Astrocyte (in vitro differentiated cells and primary cell): ENCODE measurements at places on chromosomes 5 and 9.

- DNase-seq, result no peak
Measured at GRCh38 chr5:143564417-143564816, 160.9 kb upstream of the NR3C1 start.

- no peak for DNase-seq
Measured at GRCh38 chr5:52758014-52758413, 29.7 kb upstream of the ITGA1 start.

DNA sequence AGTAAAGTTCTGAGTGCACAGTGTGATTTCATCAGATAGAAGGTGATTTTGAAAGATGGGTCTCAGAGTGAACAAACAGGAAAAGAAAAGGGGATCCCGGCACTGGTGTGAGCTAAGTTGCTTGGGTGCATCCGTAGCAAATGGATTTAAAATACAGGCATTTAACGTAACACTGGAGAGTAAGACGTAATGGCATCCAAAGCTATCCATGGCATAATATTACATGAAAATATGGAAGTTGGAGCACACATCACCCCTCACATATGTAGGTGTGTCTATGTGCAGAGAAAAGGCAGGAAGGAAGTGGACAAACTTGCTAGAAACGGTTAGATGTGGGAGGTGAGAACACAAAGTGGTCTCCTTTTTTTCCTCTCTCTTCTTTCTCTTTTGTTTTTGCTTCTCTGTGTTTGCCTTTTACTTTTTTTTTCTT is 38.2 kb upstream of the SEMA4D start:
- no peak for DNase-seq

DNA sequence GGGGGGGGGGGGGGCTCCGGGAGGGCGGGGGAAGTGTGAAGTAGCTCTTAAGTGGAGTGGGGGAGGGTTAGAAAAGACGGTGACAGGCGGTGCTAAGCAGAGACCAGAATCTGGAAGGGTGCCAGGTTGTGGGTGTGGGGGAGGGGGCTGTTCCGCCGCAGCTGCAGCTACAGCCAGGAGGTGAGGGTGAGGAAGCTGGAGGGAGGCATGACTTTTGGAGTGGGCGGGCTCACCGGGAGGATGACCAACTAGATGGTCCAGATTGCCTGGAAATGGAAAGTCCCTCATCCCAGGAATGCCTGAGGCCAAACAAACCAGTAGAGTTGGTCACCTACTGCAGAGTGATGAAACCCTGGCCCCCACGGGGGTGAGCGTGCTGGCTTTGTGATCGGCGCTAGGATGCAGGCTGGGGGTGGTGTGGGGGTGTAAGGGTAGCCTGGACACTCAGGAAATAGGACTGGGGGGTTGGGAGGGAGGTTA is 158.1 kb upstream of the SHB start:
- DNase-seq, result peak; percentile 90

DNA sequence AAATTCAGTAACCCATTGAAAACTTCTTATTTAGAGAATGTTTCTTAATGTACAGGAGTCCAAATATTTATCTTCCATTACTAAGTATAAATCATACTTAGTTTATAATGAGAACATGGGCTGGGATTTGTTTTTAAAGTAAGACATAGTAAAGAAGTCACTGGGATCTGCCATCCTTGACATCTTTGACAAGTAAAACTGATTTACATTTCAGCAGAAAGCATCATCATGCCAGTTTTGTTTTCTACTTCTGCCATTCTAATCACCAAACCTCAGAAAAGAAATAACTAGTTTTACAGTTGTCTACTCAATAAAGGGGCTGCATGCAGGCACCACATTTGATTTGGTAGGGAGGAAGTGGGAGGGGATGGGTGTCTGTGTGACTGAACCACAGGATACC is 221.7 kb upstream of the PPP1R2B start:
- DNase-seq, result no peak

GRCh38 chr5:136314302-136314701 is 51.0 kb downstream of the TRPC7 start:
- no peak for DNase-seq

GRCh38 chr9:110114859-110115201 is 93.1 kb downstream of the C9orf152 start:
- DNase-seq, result no peak

DNA sequence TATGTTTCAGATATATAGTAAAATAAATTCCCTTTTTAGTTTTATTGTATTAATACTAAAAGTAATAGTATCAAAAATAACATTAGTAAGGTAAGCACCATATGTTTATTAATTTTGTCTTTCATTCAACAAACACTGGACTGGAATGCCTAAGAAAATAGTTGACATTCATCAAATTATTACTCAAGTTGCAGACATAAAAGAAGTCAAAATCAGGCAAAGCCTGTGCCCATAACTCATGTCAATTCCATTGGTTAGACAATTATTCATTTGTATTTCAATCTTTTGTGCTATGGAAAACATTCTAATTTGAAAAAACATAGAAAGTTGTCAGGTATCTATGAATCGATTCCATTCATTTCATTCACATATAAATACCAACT is 158.9 kb downstream of the CEMIP2 start:
- DNase-seq, result no peak

DNA sequence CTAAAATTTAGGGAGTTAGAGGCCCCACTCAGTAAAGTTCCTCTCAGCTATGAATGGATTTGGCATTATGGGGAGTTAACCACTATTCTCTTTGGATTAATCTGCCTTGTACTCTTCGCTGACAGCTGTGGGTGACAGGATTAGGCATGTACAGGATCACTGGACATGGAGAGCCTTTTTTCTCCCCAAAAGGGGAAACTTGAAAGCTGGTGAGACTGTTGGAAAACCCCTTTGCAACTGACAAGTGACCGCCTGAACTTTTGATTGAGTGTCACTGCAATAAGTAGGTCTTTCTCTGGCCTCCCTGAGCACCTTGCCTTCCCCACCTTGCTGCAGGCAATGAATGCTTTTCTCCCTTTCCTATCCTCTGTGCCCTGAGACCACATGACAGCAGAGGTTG is 68.3 kb downstream of the ERP44 start:
- no peak for DNase-seq

DNA sequence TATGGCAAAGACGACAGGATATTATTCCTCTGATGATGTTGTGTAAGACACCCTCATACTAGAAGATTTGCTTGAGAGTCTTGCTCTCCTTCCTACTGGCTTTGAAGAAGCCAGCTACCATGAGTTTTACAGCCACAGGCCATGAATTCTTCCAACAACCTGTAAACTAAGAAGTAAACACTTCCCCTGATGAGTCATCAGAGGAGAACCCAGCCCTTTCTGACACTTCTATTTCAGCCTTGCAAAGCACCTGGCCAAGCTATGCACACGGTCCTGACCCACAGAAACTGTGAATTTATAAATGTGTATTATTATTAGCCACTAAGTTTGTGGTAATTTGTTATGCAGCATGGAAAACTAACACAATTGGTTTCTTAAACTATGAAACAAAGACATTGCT is 288.8 kb upstream of the ADAMTSL1 start:
- DNase-seq, result no peak

- DNase-seq, result no peak
Measured at GRCh38 chr5:122229551-122229950, 82.5 kb upstream of the SNCAIP start.

DNA sequence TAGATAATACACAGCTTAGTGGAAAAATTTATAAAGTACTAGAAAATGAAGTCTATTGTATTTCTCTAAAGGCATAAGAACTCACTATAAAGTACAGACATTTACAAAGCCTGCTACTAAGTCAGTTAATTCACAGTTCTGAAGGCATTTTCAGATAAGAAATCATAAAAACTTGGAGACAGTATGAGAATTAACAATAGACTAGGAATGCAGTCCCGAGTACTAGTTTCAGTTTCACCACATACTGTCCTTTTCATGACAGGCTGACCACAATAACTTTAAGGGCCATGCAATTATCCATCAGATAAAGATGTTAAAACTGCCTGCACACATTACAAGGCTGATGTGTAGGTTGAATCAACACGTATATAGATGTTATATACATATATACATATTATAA is 362.6 kb upstream of the SMC2 start:
- DNase-seq, result no peak

DNA sequence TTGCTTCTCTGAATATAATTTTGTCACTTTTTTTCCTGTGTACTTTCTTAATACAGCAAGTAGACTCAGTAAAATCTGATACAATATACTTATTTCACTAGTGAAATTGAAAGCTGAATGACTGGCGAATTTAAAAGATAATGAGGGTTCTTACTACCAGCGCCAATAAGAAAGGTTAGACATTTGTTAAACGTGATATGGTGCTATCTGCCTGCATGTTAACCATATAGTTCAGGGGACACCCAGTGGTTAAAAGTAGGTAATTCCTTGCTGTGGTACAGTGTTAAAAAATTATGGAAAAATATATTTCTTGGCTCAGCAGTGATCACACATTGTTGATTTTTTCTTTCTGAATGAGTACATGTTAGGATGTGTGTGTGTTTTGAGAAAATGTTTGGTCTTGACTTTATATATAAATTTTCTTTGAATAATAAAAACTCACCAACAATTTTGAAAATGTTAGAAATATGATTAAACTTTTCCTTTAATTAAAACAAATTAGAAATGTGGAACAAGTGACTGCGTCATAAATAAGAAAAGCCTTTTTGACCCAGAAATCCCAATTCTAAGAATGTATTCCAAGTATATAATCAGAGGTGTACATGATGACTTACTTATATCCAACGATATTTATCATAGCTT is 25.8 kb downstream of the CAST start:
- DNase-seq, result peak; percentile 56

- peak; percentile 46 for DNase-seq
Measured at GRCh38 chr5:11251247-11251646, 490.2 kb upstream of the DAP start.

DNA sequence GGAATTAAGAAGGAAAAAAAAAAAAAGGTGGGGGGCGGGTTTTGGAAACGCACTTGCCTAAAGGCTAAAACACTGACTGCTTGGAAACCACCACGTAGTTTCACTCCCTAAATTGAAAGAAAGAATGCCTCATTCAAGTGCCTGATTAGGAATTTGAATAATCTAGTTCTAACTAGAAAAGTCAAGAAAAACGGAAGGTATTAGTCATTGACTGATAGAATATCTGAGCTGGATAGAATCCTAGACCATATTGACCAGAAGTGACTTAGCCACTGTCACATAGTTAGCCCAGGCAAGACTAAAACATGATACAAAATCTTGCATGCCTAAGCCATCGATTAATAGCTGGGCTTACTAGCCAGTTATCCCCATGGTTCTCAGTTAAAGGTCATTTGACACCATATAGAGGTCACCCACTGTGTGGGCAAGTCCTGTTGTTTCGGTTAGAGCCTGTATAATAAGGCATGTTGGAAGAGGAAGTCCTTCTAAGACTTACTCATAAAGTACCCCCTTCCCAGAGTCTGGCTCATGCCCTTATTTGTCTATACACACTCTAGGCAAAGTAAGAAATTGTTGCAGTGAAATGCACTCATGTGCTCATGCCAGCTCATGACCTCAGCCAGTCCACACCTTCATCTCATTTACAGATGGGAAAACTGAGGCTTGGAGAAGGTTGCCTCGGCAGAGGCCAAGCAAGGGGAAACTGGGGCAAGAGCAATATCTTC is 40.2 kb downstream of the SH3RF2 start:
- peak; percentile 68 for DNase-seq

- no peak for DNase-seq
Measured at GRCh38 chr9:127140181-127140580, 17.7 kb upstream of the ANGPTL2 start.

GRCh38 chr5:148805326-148806290 is 20.8 kb upstream of the ADRB2 start:
- DNase-seq, result peak; percentile 69

GRCh38 chr9:121736934-121737462 is 85.6 kb downstream of the DAB2IP start:
- DNase-seq, result no peak

GRCh38 chr5:58454025-58454424 is 5.9 kb downstream of the PLK2 start:
- DNase-seq, result no peak

- DNase-seq, result no peak
Measured at GRCh38 chr5:54177058-54177457, 133.3 kb downstream of the ARL15 start.

DNA sequence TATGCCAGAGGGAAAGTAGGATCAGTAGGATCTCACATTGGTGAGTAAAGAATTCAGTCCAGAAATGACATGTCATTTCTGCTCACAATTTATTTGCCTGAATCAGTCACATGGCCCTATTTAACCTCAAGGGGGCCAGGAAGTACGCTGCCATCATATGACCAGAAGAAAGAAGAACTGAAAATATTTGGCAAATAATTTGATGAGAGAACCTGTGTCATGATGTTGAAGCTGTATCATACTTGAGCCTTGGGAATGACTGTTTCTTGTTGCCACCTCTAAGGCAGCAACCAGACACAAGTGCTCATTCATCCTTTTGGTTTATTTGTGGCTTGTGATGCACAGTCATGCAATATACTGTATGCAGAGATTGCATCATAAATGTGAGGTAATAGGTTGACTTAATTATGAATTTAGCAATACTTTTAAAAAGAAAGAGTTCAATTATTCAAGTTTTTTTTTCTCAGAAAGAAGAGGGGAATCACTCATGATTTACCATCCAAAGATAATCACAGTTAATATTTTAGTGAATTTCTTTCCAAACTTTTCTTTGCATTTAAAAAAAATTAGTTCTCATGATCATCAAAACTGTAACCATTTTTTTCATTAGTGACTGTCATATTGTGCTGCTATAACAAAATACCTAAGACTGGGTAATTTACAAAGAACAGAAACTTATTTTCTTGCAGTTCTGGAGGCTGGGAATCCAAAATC is 8.2 kb upstream of the ZFYVE16 start:
- DNase-seq, result peak; percentile 31

- DNase-seq, result no peak
Measured at GRCh38 chr5:116521173-116521872, 53.3 kb downstream of the SEMA6A start.

DNA sequence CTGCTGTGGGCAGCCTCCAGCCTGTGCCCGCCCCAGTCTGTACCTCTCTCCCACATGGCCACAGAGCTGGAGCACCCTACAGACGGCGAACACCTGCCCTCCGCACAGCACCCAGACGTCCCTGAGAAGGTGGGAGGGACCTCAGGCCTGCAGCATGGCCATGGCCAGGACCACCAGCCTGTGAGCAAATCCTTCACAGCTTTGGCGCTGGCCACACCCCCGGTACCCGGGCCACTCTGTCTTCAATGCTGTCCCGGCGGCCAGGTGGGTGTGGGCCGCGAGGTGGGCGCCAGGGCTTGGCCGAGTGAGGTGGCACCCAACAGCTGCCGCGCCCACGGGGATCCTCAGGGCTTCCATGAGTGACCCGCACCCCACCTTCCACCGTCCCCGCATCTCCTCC is 18.7 kb downstream of the NOTCH1 start:
- DNase-seq, result no peak

GRCh38 chr5:172834415-172835289 is 601 bp downstream of the ERGIC1 start:
- no peak for DNase-seq
